ENCODE measurements at places on chromosomes 5 and 9.

- H3K27ac ChIP-seq: no peak overlapping the region
- peaks cover 10% of the 10 kb centered on the region for H3K4me1 ChIP-seq
- no peaks in the 10 kb centered on the region for H3K36me3 ChIP-seq
- H3K4me3 ChIP-seq: no peak overlapping the region
- H3K27me3 ChIP-seq: peaks cover 19% of the 10 kb centered on the region
Measured at GRCh38 chr9:89862316-89862715, 257.5 kb downstream of the GADD45G start.

DNA sequence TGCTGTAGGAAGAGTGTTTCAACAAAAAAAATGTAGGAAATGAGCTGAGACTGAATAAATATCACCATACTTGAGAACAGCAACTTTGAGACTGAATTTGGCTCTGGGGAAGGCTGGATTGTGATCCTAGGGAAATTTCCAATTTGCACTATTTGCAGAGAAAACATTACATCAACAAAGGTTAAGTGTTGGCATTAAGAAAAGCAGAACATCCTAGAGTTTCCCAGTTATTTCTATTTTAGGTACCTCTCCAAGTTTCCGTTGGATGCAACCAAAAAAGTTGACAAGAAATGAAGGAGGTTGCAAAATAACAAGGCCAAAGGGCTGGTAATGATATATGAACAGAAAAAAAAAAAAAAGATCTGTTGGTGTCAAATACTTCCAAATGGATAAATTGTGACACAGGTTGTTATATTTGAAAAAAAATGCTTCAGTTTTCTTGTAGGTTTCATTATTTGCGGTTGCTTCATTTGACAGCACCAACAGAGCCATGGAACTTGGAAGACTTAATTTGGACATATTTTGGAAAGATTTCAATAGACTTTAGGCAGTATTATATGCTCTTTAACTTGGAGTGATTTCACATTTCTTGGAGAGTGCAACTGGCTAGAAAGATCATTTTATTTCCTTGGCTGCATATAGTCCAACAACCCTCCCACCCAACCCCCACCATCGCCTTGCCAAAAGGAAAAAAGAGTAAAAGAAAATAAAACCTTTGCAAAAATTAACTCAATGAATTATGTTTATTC, 230.8 kb downstream of the ZNF608 start:
- DNase-seq: no peak
- H3K27me3 ChIP-seq: no peaks in the 10 kb centered on the region
- no peak overlapping the region for H3K27ac ChIP-seq
- no peaks in the 10 kb centered on the region for H3K36me3 ChIP-seq

DNA sequence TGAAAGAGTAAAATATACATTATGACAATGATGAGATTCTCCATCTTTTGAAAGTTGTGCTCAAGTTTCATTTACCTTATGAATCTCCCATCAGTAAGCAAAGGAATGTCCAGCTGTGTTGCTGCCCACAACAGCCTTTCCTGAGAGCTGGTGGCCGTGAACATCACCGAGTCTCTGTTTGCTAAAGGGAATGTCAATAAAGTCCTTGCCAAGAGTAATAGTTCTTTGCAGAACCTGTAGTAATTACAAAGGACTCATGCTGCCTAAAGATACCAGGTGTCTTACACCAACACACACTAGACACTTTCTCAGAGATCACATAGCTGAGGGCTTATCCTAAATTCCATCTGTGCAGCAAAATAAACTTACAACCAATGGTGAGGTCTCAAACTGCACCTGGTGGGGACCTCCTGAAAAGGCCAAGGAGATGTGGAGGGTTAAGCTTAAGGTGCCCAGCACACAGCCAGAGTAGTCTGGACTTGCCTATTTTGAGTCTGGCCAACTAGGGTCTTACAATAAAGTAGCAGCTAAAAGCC, 111.1 kb upstream of the DAPK1 start:
- no peaks in the 10 kb centered on the region for H3K4me1 ChIP-seq
- H3K27me3 ChIP-seq: peaks cover 4% of the 10 kb centered on the region
- DNase-seq: no peak
- no peak overlapping the region for H3K4me3 ChIP-seq
- no peaks in the 10 kb centered on the region for H3K36me3 ChIP-seq
- H3K27ac ChIP-seq: no peak overlapping the region

DNA sequence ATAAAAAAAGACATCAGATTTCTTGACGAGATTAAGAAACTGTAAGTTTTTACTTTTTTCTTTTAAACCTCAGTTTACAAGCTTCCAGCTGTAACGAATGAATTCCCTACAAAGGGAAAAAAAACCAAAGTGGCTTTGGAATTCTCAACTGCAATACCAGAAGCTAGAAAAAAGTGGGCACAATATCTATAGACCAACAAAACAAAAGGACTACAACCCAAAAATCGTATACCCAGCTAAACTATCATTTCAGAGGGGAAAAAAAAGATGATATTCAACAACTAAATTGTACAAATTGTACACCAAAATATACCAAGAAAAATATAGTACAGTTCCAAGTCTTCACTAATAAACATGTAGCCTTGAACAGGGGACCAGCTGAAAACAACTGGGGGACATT, 26.8 kb upstream of the ELOVL7 start:
- no peaks in the 10 kb centered on the region for H3K4me1 ChIP-seq
- DNase-seq: no peak
- H3K4me3 ChIP-seq: no peak overlapping the region
- no peak overlapping the region for H3K27ac ChIP-seq
- H3K27me3 ChIP-seq: no peaks in the 10 kb centered on the region

- H3K4me3 ChIP-seq: no peak overlapping the region
- no peaks in the 10 kb centered on the region for H3K36me3 ChIP-seq
- no peak overlapping the region for H3K27ac ChIP-seq
Measured at GRCh38 chr9:16278326-16278999, 592.0 kb downstream of the BNC2 start.

DNA sequence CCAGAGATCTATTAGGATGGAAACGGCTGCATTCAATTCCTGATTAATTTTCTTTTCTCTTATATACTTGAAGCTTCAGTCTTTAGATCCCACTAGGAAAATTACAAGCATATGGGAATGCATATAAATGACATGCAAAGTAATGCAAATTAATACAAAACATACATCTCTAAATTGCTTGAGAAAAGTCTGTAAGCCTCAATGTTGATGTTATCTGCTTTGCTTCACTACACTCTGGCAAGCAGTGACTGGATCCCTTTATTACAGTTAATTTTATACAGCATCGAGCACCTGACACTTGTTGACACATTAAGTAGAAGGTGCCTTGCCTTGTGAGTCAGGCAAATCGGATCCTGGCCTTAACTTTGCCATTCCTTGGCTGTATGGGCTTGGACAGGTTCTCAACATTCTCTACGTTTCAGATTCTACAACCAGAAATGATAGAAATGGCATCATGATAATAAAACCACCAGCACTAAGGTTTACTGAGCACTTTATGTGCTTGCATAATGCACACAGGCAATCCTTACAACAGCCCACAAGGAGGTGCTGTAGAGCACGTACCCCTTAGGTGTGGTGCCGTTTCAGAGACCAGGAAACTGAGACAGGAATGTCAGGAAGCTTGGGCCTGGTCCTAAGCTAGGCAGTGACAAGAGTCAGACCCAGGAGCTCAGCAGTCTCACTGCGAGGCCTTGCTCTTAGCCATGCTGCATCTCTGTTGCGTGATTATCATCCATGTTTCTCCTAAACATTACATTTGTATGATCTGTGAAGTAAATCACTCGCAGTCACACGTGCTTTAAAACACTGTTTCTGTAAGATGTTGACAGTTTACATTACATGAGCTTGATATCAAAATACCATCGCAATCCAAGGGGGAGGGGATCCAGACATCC, 2.7 kb downstream of the GCNT4 start:
- H3K36me3 ChIP-seq: peaks cover 4% of the 10 kb centered on the region
- peak; percentile 42 for DNase-seq
- H3K4me3 ChIP-seq: no peak overlapping the region
- H3K27ac ChIP-seq: no peak overlapping the region

GRCh38 chr5:138926688-138927448, 51.7 kb upstream of the LRRTM2 start:
- no peaks in the 10 kb centered on the region for H3K4me1 ChIP-seq
- no peaks in the 10 kb centered on the region for H3K27me3 ChIP-seq
- H3K36me3 ChIP-seq: peaks cover 42% of the 10 kb centered on the region
- H3K4me3 ChIP-seq: no peak overlapping the region
- no peak overlapping the region for H3K27ac ChIP-seq
- DNase-seq: no peak

- no peak for DNase-seq
- H3K27me3 ChIP-seq: peaks cover 56% of the 10 kb centered on the region
- no peaks in the 10 kb centered on the region for H3K36me3 ChIP-seq
- H3K27ac ChIP-seq: no peak within 1 kb of the TSS
- H3K4me1 ChIP-seq: peaks cover 12% of the 10 kb centered on the region
- peak within 1 kb of the TSS; percentile 61 for H3K4me3 ChIP-seq
Measured at GRCh38 chr9:121499427-121500164, at the start of gene GGTA1. GGTA1 (minus strand) TSS chr9:121499844; CDS start chr9:121467922, 31,922 bp downstream.

- no peak overlapping the region for H3K27ac ChIP-seq
- DNase-seq: no peak
- no peaks in the 10 kb centered on the region for H3K4me1 ChIP-seq
Measured at GRCh38 chr5:159571501-159572244, 241.4 kb upstream of the IL12B start.

GRCh38 chr5:22986281-22986680, 133.1 kb upstream of the CDH12 start:
- no peak overlapping the region for H3K27ac ChIP-seq
- no peak overlapping the region for H3K4me3 ChIP-seq
- no peaks in the 10 kb centered on the region for H3K4me1 ChIP-seq
- no peak for DNase-seq
- no peaks in the 10 kb centered on the region for H3K27me3 ChIP-seq

DNA sequence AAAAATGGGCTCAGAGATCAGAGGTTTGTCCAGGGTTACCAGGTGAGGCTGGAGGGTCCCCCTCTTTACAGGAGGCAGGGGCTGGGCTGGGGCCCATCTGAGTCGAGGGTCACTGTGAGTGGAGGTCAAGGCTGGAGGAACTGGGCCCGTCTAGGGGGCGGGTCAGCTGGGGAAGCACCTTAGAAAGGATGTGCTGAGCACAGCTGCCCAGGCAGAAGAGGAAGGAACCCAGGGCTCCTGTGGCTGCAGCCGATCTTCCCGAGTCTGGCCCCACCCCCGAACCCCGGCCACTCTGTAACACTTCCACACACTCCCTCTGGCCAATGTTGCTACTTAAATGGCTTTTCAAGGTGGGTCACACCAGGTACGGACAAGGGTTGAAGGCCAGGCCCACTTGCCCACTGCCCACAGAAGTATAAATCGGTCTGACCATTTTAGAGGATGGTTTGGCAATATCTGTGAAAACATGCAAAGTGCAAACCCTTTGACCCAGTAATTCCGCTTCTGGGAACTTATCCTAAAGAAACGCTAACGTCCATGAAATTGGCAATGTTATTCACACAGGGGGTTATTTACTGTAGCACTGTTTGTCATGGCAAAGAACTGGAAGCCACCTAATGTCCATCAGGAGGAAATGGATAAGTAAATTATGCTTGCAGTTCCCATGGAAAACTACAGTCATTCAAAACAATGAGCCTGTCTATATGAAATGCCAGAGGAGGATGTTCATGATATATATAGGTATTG, 30.5 kb upstream of the EEIG1 start:
- H3K4me3 ChIP-seq: no peak overlapping the region
- H3K4me1 ChIP-seq: peaks cover 31% of the 10 kb centered on the region
- H3K27ac ChIP-seq: no peak overlapping the region
- DNase-seq: no peak
- H3K36me3 ChIP-seq: peaks cover 14% of the 10 kb centered on the region

GRCh38 chr5:78473751-78474150, 113.3 kb downstream of the SCAMP1 start:
- no peaks in the 10 kb centered on the region for H3K4me1 ChIP-seq
- H3K27ac ChIP-seq: no peak overlapping the region
- H3K36me3 ChIP-seq: no peaks in the 10 kb centered on the region
- no peak for DNase-seq

DNA sequence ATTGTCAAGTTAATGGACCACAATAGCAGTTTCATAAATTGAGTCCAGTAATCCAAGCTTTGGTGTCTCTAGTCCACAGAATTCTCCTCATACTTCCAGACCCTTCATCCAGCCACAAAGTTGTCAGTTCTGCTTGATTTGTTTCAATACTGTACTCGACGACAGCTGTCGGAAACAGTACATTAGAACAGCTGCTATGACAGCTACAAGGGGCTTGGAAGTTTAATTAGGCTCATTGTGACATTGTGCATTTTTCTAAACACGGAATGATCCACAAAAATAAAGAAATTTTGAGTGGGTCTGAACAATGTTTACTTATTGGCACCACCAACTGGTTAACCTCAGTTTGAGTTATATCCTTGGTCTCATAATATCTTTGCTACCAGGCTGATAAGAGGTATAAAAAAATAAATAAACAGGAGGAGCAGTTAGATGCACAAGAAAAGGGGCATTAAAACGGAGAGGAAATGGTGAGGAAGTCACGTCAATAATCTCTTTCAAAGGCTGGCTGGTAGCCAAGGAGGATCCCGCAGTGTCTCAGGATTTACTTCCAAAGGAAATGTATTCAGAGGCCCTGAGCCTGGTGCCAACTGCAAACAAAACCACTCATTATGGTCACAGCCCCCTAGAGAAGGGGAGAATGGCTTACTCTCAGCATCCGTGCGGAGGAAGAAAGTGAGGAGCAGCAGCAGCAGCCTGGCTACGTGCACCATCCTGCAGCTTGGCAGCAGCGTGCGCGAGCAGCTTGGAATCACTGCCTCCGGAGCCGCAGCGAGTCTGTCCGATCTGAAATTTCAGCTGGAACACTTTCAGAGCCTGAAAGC, 933.8 kb upstream of the DMAC1 start:
- peaks cover 5% of the 10 kb centered on the region for H3K27me3 ChIP-seq
- H3K36me3 ChIP-seq: no peaks in the 10 kb centered on the region
- H3K4me1 ChIP-seq: no peaks in the 10 kb centered on the region
- H3K27ac ChIP-seq: no peak overlapping the region
- no peak overlapping the region for H3K4me3 ChIP-seq

- peak overlapping the region; percentile 51 for H3K27ac ChIP-seq
- DNase-seq: no peak
- H3K36me3 ChIP-seq: peaks cover 36% of the 10 kb centered on the region
- H3K4me3 ChIP-seq: no peak overlapping the region
- H3K27me3 ChIP-seq: no peaks in the 10 kb centered on the region
- H3K4me1 ChIP-seq: peaks cover 85% of the 10 kb centered on the region
Measured at GRCh38 chr5:132467287-132467984, 23.1 kb downstream of the IRF1 start.
